ENCODE measurements at places on chromosomes 4 and X.

DNA sequence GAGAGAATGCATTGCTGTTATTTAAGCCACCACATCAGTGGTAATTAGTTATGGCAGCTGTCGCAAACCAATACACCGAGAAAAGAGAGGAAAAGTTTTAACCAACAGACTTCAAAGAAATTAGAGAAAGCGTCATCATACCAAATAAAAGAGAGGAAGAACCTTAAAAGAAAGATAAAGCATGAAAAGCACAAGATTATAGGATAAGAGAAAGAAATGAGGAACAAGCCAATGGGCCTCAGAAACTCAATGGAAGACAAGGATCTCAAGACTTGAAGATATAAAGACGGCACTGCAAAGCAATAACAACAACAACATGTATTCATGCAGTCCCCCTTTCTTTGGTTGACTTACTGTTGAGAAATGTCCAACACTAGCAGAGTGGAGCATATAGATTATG, 22.8 kb upstream of the ASMTL start:
- no peak for DNase-seq

DNA sequence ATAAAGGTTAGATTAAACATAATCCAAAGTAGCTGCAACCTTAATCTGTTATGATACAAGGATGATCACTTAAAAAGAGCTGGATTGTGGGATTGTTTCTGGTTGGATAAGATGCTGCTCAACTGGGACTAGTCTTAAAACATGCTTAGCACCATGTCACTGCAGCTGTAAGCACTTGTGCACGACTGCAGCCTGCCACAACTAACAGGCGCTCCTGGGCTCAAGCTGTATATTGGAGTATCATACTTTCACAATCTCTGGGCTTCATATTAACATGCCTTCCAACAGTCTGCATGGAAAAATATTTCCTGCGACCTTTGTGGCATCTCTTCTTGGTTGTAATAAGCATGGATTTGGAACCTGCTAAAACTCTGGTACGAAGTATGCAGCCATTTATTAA, 493.0 kb upstream of the PITX2 start:
- DNase-seq, result no peak

GRCh38 chrX:154967603-154968002, 54.9 kb downstream of the F8 start:
- DNase-seq, result no peak

GRCh38 chrX:153634832-153635231, 12.2 kb upstream of the DUSP9 start:
- DNase-seq, result no peak

- DNase-seq, result no peak
These were observed 298.5 kb upstream of the AADAT start for GRCh38 chr4:170388255-170388654.

DNA sequence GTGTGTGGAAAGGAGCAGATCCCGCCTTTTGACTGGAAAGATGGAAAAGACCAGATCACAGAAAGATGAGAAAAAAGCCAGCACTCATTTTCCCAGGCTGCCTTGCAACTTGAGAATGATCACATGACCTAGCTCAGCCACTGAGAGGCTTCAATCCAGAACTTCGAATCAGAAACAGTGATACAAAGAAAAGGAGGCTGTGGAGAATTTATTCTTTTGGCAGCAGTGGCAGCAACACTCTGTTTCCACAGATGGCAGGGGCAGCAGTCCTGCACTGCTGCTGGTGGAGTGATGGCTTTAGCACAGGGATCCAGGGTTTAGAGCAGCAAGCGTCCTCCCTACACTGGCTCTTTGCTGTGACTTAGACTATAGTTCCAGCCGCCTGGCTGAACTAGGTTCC, 77.8 kb upstream of the SH3RF1 start:
- DNase-seq, result no peak

GRCh38 chr4:153142700-153143438, 61.4 kb upstream of the TRIM2 start:
- DNase-seq, result peak; percentile 20

GRCh38 chr4:185787926-185788679, 23.9 kb downstream of the SORBS2 start:
- DNase-seq, result no peak

DNA sequence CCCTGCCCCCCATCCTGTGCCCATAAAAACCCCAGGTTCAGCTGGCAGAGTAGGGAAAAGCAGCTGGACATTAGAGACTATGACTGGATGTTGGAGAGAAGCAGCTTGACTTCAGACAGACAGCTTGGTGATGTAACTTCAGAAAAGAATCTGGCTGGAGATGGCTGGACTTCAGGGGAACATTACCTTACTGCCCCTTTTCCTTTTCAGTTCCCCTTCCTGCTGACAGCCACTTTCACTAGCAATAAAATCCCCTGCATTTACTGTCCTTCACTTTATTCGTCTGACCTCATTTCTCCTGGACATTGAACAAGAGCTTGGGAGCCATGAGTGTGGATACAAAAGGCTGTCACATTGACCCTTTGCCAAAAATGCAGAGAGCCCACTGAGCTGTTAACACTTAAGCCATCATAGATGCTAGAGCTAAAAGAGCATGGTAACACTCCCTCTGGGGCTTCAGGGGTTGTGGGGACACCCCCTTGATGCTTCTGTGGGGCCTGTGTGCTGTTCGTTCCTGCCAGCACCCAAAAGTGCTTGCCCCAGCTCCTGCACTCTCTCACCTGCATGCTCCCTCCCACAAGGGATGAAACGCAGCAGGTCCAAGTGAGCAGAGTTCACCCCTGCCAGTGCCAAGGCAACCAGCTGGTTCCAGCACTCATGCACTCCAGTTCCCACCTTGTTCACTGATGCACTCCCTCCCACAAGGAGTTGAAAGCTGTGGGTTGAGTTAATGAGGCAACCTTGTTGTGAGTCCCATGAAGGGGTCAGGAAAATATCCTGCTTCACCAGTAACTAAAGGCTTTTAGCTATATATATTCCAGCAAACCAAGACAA, 263.8 kb upstream of the NDST3 start:
- no peak for DNase-seq

DNA sequence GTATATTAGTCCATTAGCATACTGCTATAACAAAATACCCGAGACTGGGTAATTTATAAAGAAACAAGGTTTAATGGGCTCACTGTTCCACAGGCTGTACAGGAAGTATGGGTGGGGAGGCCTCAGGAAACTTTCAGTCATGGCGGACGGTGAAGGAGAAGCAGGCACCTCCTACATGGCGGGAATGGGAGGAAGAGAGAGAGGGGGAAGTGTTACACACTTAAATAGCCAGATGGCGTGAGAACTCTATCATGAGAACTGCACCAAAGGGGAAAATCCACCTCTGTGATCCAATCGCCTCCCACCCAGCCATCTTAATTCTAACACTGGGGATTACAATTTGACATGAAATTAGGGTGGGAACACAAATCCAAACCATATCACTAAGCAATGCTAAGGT, 98.9 kb upstream of the SH3RF1 start:
- DNase-seq, result no peak

DNA sequence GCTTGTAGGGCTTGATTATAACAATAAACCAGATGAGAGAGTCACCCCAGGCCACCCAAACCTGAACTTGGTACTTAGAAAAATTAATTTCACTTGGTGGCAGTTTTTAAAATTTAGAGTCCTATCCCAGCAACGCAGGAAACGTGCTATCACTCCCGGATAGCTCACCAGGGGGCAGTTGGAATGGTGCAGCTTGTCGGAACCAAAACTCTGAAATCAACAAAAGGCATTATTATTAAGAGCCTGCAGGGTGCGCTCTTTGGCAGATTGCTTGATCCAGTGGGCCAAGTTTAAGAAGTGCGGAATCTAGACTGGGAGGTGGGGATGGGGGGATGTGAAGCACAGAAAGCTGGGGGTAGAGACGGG, 2.4 kb downstream of the FRAS1 start:
- no peak for DNase-seq

GRCh38 chr4:35697210-35697736, 547.0 kb downstream of the ARAP2 start:
- DNase-seq, result no peak

DNA sequence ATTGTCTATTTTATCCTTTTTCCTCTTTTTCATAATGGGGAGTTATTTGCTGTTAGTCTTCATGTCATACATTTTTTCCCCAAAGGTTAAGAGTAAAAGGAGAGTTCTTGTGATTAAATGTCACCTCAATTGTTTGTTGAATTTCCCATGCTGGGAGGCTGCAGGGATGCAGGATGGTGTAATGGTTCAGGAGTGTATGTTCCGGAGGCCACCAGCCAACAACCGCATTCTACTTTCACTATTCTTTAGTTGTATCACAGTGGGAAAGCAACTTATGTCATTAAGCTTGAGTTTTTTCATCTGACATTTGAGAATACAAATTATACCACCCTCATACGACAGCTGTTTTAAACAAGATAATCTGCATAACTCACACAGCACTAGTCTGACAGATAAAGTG, 15.4 kb downstream of the AFP start:
- no peak for DNase-seq

- DNase-seq, result peak; percentile 12
These were observed 66.7 kb downstream of the COQ2 start for GRCh38 chr4:83217721-83218522.

- DNase-seq, result no peak
These were observed 412.5 kb upstream of the KLHL4 start for GRCh38 chrX:87105131-87105530.

GRCh38 chr4:13548059-13548983, 4.0 kb upstream of the NKX3-2 start:
- no peak for DNase-seq

DNA sequence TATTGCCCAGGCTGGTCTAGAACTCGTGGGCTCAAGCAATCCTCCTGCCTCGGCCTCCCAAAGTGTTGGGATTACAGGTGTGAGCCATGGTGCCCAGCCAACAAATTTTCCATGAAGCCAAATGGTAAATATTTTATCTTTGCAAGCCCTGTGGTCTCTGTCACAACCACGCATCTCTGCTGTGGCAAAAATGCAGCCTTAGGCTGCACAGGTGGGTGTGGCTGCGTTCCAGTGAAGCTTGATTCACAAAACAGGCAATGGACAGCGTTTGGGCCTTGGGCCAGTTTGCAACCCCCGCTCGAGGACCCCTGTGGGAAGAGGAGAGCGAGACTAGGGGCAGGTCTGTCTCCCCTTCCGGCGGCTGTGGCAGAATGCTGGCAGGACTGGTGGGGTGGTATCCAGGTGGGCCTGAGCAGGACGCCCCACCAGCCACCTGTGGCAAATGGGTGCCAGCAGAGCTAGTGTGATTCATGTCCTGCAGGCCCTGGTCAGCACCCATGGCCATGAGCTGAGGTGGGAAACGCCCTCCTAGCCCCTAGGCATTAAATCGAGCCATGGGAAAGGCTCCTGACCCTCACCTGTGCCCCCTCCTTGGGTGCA, 19.7 kb downstream of the HTRA3 start:
- no peak for DNase-seq

GRCh38 chr4:90476019-90476418, 348.8 kb downstream of the CCSER1 start:
- no peak for DNase-seq

- DNase-seq, result no peak
These were observed 21.0 kb downstream of the RBM47 start for GRCh38 chr4:40608628-40609027.

DNA sequence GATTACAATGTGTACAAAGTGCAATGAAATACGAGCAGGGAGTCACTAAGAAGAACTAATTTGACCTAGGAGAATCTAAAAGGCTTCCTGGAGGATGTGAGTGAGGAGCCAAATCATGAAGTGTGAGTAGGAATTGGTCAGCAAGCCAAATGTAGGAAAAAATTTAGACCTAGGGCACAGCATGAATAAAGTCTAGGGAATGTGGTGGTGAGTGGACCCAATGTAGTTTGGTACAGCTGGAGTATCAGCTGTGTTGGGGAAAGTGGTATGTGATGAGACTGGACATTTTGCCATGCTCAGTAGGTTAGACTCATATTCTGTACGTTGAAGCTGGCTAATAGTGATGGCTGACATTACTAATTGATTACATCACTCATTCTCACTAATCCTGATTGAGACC, 191.0 kb downstream of the AFF2 start:
- DNase-seq, result no peak

DNA sequence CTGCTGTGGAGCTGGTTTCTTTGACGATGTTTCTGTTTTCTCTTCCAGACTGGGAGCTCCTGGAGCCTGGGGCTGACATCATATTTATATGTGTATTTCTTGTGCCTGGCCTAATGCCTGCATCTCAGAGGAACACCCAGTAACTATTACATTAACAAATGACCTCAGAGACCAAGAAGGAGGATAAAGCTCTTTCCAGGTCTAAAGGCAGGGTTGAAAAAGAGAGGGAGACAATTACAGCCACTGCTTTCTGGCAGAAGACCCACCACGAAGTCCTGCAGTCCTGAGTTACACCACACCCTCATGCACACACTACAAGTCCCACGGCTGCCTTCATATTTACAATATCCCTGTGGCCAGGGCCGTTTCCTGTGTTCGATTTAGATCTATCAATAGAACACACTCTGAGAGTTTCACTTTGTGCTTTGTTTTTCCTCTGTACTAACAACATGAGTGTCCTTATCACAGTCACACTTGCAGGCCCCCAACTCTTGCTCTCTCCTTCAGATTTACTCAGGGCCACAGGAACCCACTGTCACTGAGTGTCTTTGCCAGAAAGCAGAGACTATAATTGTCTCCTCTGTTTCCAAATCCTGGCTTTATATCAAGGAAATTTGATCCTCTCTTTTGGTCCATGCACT, 535.5 kb downstream of the MID1IP1 start:
- DNase-seq, result no peak

DNA sequence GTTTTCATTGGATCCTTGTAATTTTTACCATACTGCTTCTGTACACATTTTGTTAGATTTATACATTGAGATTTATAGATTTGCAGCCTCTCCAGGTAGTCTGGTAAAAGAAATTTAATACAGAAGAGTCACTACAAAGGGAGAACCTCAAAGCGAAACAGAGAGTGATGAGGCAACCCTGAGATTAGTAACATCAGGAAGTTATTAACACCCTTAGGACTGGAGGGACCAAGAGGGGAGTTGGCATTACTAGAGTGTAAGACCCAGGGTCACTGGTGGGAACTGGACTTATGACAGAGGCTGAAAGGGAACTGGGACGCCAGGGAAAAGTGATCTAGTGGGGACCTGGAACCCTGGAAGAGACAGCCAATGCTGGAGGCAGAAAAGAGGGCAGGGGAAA, 20.6 kb upstream of the MAML3 start:
- DNase-seq, result no peak

DNA sequence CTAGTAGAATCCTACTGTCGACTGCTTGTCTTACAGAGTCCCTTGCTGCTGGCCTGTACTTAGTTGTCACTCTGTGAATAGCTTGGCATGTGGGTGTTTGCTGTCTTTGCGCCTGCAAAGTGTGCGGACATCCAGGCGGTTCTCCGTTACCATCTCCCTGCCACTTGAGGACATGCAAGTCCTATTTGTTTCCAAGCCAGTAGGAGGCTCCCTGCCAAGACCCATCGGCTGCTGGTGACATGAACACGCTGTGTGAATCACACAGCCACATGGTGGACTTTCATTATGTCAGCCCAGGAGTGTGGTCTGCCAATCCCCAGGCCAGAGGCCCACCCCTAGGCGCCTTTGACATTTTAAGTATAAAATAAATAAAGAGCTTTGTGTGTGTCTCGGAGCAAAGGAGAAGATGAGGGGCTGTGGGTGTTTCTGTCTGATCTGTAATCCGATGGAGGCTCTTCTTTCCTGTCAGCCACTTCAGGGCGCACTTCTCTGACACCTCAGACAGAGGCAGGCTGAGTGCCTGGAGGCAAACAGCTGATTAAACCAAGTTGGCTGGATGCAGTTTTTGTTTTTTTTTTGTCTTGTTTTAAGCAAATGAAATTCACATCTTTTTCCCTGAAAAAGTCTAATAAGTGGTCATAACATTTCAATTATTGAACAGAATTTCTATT, 51.5 kb downstream of the ALPK1 start:
- no peak for DNase-seq

- DNase-seq, result no peak
These were observed 82.1 kb downstream of the NAT8L start for GRCh38 chr4:2141022-2141761.
